ENCODE measurements at places on chromosomes 3 and 15.
A peak's percentile ranks its signal among the peaks of the same experiment; 100 is the strongest.

GRCh38 chr3:99866261-99866761, 48.6 kb downstream of the CMSS1 start:
- no peak for DNase-seq

GRCh38 chr3:104831071-104831470, 535.6 kb upstream of the ALCAM start:
- no peak for DNase-seq

GRCh38 chr3:113685956-113686721, 10.3 kb downstream of the USF3 start:
- DNase-seq: peak; percentile 13

GRCh38 chr3:3665961-3666640, 133.1 kb upstream of the LRRN1 start:
- DNase-seq: peak; percentile 17

- peak; percentile 54 for DNase-seq
Measured at GRCh38 chr3:99532246-99532645, 106.1 kb upstream of the COL8A1 start.

DNA sequence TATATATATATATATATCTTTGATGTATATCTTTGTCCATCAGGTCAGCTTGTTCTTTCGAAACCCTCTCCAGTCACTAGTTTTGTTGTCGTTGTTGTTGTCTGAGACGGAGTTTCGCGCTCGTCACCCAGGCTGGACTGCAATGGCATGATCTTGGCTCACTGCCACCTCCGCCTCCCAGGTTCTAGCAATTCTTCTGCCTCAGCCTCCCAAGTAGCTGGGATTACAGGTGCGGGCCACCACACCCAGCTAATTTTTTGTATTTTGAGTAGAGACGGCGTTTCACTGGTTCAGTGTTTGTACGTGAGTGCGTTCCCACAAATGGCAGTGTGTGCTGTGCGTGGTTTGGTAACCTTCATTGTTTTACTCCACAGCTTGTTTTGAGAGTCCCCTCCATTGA, 51.7 kb downstream of the ZDHHC19 start:
- DNase-seq: no peak

DNA sequence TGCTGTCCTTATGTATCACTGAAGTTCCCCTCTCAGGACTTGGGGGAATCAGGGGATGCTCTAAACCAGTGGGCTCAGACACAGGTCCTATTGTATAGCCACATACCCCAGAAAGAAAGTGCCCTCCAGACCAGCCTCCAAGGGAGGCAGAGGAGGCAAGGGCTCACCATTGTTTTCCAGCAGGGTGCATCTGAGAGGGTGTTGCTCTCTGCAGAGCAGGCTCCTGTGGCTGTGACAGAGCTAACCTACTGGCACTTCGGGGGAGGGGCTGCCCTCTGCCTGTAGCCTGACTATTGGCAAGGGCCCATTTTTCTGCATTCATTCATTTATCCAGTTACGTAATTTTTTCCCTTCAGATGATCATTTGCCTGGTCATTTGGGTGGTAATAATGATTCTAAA, 39.9 kb downstream of the EEFSEC start:
- no peak for DNase-seq

- DNase-seq: no peak
Measured at GRCh38 chr3:149095487-149095886, 9.2 kb upstream of the HLTF start.

DNA sequence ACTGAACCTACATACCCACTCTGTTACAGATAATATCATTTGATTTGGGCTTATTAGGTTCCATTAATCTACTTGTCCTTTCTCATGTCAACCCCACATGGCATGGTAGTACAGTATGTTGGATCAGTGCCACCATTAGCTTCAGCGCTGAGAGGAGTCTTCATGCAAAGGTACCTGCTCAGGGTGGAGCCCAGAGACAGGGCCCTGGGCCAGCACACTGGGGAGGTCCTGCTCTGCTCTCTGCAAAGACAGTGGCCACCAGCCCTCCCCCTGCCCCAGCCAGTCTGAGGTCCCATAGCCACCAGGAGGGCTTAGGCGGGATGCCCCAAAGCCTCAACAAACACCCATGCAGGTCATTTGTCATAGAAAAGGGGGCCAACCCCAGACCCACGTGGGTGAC, 71.0 kb downstream of the ATP10A start:
- no peak for DNase-seq

- no peak for DNase-seq
Measured at GRCh38 chr15:25088261-25088790, 133.5 kb downstream of the SNRPN start.

DNA sequence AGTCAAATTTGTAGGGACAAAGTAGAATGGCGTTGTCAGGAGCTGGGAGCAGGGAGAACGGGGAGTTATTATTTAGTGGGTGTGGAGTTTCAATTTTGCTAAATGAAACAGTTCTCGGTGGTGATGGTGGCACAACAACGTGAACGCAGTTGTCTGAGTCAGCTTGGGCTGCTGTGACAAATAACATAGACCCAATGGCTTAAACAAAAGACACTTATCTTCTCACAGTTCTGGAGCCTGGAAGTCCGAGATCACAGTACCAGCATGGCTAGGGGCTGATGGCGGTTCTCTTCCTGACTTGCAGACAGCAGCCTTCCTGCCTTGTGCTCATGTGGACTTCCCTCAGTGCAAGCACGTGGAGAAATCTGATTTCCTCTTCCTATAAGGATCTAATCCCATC, 90.2 kb downstream of the CHSY1 start:
- DNase-seq: no peak

DNA sequence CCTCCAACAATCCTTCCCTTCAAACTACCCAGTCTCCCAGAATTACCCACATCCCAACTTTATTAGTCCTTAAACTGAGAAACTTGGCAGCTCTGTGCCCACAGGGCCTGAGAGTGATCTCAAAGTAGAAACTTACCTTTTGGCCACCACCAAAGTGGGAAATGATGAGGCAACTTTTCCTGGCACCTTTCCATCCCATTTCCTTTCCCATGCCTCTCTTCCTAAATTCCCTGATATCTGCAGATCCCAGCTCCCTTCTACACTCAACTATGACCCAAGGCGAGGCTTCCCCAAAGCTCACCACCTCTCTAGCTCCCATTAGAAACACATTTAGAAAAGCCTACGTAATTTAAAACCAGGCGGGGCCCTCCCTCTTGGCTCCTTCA, 271.9 kb downstream of the FOXP1 start:
- peak; percentile 41 for DNase-seq

- no peak for DNase-seq
Measured at GRCh38 chr3:44280631-44281030, 38.9 kb downstream of the TOPAZ1 start.

DNA sequence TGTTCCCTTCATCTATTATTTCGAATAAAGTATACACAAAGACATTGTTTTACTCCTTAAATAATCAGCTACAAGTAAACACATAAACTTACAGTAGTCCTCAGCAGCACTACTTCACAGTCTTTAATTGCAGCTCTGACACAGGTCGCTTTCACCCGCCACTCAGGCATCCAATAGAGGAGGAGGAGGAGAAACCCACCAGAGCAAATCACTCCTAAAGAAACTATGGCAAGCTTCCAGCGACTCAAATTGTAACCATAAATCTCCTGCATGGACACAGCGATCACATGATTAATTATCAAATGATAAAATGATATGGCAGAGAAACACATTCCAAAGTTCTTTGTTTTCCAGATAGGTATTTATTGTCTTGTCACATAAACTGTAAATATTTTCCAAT, 26.2 kb downstream of the ATP13A3 start:
- no peak for DNase-seq

GRCh38 chr3:33322412-33322811, 45.2 kb downstream of the FBXL2 start:
- DNase-seq: no peak

GRCh38 chr3:95923496-95924210, 890.7 kb upstream of the EPHA6 start:
- DNase-seq: peak; percentile 82

GRCh38 chr15:83430441-83430840, 16.7 kb upstream of the SH3GL3 start:
- no peak for DNase-seq

- no peak for DNase-seq
Measured at GRCh38 chr3:1677576-1678156, 421.0 kb upstream of the CNTN4 start.

- DNase-seq: peak; percentile 1
Measured at GRCh38 chr3:67783281-67784250, 129.2 kb upstream of the SUCLG2 start.

DNA sequence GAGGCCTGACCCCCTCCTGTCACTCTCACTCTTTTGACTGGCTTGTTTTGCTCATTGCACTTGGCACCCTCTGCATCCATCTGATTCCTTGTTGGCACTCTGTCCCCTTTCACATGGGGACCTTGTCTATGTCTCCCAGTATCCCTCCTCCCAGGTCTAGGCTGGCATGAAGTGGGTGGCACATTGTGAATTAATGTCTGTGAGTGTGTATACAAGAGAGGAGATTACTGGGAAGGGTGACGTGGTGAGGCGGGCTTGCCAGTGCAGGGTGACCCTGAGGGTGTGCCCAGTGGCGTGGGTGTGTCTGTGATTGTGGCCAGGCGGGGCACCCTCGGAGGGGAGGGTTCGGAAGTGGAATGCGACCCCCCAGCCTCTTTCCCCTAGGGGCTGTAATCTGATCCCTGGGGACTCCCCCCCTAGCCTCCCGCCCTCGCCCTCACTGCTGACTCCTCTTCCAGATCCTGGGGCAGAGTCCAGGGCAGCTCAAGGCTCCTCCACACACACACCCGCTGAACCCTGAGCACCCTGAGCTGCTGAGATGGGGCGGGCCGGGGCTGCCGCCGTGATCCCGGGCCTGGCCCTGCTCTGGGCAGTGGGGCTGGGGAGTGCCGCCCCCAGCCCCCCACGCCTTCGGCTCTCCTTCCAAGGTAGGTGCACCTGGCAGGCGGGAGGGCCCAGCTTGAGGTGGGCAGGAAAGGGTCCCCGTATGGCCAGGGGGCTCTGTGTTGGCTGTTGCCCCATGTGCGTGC, at the start of gene SEMA3B:
Gene SEMA3B (plus strand): TSS at position 445 of the 749 bp plus-strand sequence. CDS start 94 bp downstream, at position 539.
- DNase-seq: peak; percentile 74

DNA sequence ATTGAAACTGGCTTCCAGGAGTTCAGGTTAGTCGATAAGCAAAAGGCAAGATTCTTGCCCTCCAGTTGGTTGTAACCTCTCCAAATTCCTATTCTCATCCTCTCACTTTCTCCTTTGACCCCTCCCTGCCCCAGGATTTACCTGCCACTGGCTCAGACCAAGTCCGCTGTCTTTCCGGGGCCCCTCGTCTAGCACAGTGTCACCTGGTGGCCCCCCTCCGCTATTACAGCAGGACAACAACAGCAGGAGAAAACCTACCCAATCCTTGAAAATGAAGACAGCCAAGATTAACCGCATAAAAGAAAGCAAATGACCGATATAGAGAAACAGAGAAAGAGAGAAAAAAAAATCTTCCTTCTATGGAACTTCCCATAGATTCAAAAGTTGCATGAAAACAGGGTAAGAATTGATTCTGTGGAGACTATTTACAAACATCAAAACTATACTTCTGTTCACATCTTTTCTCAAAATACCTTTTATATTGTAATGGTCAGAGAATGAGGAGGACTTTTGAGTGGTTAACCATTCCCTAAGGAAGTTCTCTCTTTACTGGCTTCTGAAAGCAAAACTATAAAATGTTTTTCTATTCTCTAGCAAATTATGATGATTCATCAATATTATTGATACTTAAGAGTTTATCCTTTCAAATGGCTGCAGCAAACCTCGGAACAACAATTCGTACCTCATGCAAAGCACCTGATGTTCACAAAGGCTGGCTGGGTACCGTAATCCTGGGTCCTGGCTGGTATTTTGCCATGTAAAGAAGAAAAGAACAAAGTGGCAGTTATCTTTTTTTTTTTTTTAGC, 10.0 kb upstream of the ST8SIA2 start:
- no peak for DNase-seq

DNA sequence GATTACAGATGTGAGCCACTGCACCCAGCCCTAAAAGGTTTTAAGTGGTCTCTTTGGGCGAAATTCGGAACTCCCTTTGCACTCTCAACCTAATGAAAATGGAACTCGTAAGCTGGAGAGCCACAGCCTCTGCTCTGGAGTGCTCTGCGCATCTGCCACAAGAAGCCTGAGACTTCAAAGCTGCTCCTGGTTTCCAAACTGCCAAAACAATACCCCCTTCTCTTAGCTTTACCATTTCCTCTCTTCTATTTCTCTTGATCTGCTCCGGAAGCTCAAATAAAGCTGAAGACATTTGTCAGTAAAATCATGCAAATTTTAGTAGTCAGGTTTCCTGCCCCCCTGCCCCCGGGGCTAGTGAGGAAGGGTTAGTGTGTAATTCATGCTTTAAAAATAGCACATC, 312.7 kb downstream of the MFSD1 start:
- DNase-seq: no peak

GRCh38 chr15:42691770-42692169, 45.2 kb downstream of the CDAN1 start:
- no peak for DNase-seq

DNA sequence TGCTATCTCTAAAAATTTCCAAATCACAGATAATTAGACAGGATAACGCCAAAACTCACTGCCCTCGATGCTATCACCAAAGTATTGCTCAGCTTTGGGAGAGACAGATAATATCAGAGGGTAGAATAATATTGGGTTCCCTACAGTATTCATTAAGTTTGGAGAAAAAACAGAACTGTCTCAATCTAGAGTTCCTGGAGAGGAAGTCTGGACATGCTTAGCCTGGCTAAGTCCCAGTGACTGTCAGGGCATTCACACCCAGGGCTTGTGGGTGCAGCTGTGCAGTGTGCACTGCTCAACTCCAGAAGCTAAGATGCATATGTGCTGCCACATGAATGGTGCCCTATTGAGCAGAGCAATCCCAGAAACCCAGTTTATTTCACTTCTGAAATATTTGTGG, 459.6 kb upstream of the DPH6 start:
- DNase-seq: peak; percentile 44

DNA sequence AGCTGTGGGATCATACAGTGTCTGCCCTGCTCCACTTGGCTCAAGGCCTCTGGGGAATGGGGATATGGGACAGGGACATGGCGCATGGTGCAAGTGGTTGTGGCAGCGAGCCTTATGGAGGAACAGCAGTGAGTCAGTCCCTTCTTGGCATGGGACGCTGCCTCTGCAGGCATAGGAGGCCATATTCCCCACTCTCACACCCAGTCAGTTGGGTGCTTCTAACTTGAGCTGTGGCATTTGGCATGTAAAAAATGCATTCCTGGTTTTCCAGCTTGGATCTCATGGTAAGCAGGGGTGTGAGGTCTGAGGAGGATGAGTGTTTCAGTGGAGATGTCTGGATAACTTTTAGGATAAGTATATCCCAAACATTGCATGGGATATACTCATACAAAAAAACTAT, 31.6 kb upstream of the UBE2Q2 start:
- DNase-seq: no peak
